NCI-H1436 (cell line): ENCODE measurements at places on chromosomes 3 and 15.

- no peak for DNase-seq
Measured at GRCh38 chr15:71325481-71325880, 210.2 kb downstream of the THSD4 start.

DNA sequence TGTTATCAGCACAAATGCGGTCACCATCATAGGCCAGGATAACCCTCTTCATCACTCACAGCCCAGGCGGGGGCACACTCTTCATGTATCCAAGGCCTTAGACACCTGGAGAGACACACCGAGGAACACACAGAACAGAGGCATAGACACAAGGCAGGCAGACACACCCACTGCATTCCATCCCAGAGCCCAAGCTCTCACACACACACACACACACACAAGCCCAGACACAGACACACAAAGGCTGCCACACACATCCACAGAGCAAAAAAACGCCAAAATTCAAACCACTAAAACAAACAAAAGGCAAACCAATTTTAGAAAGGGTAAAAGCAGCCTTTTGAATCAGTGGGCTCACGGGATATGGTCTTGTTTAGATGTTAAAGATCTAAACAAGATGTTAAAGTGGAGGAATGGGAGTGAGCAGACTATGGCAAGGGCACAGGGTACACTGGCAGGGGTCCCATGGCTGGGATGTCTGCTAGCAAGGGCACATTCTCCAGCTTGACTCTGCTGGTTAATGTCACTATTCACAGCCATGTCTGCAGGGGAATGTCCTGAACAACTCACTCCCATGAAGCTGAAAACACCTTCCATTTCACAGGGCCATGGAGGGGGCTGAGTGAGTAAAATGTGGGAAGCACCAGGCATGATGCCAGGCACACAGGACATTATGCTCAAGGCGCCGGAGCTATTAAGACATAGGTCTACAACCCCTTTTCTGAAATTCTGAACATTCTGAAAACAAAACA, 14.9 kb upstream of the CRABP1 start:
- no peak for DNase-seq

GRCh38 chr3:14337828-14338227, 64.6 kb upstream of the SLC6A6 start:
- no peak for DNase-seq

DNA sequence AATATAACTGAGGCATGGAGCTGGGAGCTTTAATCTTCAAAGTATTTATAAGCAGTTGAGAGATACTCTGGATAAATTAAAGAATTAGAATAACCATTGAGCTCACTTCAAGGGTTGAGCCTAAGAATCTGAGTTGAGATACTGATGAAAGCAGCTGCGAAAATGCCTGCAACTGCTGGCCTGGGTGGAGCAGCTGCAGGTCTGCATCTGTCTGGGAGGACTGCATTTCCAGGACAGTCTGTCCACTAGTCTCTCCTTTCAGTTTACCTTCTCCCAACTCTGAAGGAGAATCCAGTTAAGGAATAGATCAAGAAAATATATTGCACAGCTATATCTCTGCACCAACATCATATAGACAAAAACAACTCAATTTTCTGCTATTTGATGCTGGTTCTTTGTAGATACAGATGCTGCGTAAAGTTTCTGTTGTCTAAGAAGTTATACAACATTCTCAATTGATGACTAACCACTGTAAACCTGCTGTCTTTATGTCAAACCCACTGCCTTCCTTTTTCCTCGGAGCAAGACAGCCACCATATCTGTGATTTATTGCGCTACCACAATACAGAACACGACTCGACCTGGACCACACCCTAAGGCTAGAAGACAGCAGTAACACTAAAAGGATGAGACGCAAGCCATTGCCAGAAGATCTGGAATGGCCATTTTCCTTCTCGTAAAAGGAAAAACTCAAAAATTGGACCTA, 245.1 kb downstream of the MAGI1 start:
- DNase-seq, result no peak

DNA sequence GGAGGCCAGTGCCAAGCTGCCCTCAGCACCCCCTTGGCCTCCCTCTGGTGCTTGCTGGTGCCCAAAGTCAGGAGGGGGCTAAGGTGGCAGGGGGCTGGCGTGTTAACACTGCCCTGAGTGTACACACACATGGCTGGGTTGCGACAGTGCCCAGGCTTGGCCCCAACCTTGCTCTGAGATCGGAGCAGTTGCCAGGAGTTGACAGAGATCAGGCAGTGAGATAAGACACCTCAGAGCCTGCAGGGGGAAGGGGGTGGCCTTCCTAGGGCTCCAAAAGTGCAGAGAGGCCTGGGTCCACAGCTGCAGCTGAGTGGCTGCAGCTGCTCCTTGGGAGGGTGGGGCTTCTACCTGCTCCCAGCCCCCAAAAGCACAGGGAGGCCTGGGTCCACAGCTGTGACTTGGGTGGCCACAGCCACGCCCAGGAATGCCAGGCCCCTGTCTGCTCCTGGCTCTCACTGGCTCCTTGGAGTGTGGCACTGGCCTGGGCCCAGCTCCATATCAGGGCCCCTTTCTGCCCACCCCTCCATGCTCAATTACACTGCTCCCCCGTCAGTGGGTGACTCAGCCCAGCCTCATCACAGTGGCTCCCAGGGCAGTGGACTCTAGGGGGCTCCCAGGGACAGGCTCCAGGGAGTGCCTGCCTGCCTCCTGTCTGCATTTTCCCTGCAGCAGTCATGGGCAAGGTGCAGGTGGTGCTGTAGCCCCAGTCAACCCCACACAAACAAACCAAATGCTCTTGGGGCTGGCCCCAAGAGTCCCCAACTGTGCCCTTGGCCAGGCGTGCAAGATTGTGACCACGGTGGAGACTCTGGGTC, 56.4 kb upstream of the C15orf39 start:
- DNase-seq, result no peak

DNA sequence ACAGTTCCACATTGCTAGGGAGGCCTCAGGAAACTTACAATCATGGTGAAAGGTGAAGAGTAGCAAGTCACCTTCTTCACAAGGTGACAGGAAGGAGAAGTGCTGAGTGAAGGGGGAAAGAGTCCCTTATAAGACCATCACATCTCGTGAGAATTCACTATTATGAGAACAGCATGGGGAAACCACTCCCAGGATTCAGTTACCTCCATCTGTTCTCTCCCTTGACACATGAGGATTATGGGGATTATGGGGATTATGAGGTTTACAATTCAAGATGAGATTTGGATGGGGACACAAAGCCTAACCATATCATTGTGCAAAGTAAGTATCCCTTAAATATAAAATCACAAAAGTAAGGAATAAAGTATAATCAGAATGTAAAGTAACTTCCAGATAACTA, 375.9 kb upstream of the NAALADL2 start:
- DNase-seq, result no peak

GRCh38 chr3:194472290-194472920, 14.4 kb downstream of the ATP13A3 start:
- peak; percentile 74 for DNase-seq

GRCh38 chr3:134654031-134654430, 3.2 kb upstream of the KY start:
- DNase-seq, result no peak

DNA sequence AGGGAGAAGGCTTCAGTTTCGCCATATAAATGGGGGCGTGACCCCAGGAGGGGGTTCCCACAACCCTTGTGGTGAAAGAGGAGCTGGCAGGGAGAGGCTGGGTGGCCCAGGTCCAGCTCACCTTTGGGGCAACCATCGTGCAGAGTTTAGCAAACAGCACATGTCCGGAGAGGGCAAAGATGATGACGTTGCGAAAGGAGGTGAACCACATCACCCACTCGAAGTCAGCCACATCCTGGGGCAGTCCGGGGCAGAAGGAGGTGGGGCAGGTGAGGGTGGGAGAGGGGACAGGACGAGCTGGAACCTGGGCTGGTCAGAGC, 3.7 kb downstream of the HHATL start:
- no peak for DNase-seq

DNA sequence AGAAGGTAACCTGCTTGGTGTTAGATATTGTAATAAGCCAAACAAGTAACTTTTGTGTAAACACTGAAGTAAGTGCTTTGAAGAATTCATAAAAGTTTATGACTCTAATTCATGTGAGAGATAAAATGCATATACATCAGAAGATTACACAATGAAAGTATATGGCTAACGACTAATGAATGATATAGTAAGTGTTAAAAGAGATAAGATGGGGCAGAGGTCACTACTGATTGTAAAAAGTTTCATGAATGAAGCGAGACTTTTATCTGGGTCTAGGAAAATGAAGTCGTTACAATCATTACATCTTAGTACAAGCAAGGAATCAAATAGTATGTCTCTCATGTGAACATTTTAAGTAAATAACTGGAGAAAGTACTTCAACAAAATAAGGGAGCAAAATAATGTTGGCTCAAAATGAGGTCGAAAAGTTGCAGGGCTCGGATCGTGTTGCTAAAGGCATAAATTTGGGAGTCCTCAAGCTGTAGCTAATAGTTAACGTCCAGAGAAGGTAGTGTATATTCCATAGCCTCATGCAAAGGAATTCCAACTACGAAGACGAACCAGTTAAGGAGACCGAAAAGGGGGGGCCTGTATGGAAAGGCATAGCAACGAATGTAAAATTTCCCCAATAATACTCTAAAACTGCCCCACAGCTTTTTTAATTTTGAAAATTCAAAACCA, 984 bp upstream of the DUT start:
- DNase-seq, result no peak

DNA sequence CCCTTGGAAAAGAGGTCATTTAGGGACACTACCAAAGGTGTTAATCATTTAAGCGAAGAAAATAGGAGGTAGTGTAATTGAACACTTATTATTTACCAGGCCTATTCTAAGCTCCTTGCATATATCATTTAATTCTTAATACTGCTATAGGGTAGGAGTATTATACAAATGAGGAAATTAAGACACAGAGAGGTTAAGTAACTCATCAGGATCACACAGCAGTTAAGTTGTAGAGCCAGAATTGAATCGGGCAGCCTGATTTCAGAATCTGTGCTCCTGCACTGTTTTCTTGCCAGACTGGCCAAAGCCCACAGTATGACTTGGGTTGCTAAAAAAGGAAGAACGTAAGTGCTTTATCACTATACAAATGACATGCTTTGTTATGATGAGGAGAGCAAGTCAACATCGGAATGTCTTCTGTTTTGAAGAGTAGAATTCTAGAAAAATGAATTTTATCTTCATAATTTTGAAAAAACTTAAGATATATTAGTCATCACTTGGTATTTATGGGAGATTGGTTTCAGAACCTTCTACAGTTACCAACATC, 31.4 kb downstream of the HPS3 start:
- no peak for DNase-seq

DNA sequence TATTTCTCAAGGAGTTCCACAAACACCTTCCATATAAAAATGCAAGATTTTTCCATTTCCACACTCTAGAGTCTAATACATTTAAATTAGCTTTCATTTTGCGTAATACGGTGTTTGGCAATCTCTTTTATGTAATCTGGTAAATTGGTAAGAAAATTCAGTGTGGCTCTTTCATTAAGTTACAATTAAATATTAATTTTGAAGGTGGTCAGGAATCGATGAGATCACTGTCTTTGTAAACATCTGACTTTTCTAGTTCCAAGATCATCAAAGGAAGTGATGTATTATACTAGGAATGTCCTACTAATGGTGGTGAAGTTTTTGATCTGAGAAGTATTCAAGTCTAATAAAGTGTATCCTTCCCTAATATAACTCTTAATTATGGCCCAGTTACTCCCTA, 1.1 kb upstream of the UTS2B start:
- DNase-seq, result no peak
